ENCODE measurements at places on chromosomes 7 and 10.

GRCh38 chr7:123598657-123599056 lies 3.0 kb upstream of the ASB15 start:
- DNase-seq = no peak

DNA sequence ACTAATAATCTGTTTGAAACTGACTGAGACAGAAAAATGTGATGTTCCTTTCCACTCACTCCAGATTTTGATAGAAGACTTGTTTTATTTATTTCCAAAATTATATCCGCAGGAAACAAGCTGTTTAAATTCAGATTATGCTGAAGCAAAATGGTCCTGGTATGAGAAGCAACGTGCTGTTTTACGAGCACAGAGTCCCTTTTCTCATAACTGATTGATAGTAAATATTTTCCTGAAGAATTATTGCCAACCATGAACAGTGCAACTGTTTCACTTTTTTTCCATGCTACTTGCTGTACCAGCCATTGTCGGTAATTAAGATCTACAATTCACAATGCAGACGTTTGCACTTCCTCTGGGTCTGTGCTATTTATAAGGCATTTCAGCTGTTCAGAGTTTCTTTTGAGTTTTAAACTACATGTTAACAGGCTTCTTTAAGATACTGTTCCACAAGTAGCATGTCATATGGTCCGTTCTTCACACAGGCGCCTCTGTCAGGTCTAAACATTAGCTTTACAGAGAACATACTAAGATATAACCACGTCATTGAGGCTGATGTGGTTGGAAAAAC lies 103.8 kb downstream of the POLL start:
- no peak for DNase-seq

DNA sequence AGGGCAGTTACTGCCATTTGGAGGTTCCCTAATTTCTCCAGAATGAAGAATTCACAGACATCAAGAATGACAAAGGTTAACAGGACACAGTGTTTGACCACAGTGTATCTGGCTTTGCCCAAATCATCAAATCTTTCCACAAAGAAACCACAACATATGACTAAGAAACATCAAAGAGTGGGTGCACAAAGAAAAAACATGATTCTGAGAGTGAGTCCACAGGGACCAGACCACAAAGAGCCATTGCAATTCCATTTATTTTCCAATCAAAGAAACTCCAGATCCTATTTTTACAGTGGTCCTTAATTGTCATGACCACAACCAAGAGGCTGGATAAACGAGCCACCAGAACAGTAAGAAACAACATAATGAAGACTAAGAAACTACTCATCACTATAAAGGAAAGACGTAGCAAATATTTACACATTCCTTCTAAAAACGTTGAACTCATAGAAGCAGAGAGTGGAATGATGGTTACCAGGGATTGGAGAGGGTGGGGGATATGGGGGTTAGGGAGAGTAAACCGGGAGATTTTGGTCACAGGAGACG lies 286.5 kb downstream of the DOCK4 start:
- no peak for DNase-seq

- DNase-seq = no peak
Measured at GRCh38 chr10:30062090-30062489, 2.7 kb upstream of the JCAD start.

DNA sequence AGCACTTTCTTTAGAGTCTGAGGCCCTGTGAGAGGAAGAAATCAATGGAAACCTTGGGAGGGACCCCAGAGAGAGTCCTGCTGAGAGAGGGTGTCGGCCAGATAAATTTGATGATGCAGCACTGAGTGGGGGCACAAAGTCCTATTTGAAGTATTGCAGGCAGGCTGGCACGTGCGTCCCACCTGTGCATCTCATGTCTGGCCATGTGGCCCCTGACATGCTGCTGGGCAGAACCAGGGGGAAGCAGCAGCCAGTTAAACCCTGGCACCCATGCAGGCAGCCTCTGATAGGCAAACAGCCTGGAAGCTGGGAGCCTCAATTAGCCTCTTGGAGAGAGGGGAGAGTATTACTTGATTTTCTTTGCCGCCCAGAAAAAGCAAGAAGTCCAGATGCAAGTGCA lies 180.9 kb downstream of the PLXNA4 start:
- no peak for DNase-seq

DNA sequence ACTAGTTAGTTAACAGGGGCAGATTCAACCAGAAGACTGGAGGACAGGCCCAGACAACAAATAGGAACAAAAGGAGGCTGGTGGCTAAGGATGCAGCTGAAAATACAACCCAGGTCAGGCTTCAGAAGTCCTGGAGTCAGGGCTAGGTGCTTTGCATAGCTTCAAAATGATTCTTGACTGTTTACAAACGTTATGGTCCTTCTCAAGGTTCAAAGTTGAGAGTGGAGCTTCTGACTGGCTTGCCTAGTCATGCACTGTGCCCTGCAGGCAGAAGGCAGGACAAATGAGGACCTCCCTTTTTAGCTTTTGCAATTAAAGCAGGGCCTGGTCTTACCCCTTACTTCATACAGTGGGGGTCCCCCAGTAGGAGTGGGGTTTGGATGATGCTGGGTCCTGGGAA lies 4.4 kb upstream of the CDH23 start:
- no peak for DNase-seq

GRCh38 chr7:140773104-140773503 lies 76.6 kb downstream of the NDUFB2 start:
- no peak for DNase-seq

GRCh38 chr7:90246171-90246570 lies 1.2 kb downstream of the CFAP69 start:
- peak; percentile 35 for DNase-seq

- DNase-seq = no peak
Measured at GRCh38 chr7:28293527-28293835, 112.9 kb upstream of the JAZF1 start.

DNA sequence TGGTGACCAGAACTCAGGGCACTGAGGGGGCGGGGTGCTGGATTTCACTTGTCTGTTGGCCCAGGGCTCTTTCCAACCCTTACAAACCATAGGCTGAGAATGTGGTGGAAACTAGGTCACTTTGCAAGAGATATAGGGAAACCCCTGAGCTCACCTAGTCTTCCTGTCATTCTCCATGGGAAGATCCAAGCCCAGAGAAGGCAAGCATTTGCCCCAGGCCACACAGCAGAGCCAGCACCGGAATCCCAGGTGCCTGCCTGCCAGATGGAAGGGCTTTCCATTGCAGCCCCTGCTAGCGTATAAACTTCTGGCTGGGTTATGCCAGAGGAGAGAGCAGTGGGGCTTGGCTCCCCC lies 427 bp downstream of the PYROXD2 start:
- peak; percentile 24 for DNase-seq

DNA sequence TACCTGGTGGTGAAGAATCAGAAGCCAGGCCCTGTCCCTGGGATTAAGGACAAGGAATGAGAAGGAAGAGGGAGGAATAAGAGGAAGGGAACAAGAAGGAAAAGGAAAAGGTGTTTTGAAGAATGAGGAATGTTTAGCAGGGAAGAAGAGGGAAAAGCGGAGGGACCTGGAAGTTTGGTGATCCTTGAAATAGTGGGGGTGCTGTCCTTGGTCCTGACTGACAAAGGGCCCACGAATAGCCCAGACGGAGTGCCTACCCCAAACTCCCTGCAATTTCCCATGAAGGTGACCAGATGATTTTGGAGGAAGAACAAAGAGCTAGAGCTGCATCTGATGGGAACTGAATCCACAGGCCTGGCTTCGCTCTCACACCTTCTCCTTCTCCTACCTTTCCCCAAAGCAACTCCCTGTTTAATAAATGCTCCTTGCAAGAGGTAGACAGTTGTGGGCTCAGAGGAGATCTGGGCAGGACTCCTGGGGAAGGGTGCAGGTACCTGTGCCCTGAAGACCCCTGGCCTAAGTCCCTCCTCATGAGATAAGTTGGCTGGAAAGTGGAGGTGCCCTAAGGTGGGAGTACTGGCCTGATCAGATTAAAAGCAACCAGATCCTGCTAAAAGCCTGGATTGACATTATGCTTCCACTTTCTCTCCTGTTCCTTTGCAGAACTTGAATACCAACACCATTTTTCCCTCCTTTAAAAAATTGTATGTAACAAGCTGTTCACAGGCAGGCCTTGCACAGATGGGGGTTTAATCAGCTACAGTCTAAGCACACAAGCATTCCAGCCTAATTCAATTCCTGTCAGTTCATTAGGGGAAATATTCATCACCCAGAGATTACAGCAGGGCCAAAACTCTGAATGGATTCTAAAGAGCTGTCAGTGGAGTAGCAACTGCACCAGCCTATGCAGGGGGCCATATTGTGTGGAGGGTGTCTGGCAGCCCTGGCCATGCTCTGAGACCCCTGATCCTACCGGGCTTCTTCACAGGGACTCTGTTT lies 19.4 kb downstream of the KAZALD1 start:
- no peak for DNase-seq

GRCh38 chr10:118042827-118043242 lies 3.9 kb downstream of the RAB11FIP2 start:
- DNase-seq = no peak

DNA sequence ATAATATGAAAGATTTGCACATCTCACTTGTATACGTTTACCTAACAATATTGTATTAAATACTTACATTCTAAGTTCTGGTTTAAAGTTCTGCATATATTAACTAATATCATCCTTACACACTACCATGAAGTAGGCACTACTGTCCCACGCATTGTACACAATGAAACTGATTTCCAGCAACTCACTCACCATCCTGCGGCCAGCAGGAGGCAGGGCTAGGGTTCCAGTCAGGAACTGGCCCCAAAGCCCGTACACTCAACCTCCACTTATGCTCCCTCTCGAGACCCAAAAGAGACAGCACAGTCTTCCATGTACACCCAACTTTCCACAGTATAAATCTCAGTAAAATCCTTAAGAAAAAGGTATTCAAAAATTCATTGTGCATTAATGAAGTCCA lies 41.4 kb downstream of the GRID1 start:
- DNase-seq = no peak

GRCh38 chr10:58813573-58813972 lies 300.9 kb downstream of the BICC1 start:
- DNase-seq = no peak

- DNase-seq = peak; percentile 67
Measured at GRCh38 chr10:8060010-8060703, 5.7 kb downstream of the GATA3 start.

DNA sequence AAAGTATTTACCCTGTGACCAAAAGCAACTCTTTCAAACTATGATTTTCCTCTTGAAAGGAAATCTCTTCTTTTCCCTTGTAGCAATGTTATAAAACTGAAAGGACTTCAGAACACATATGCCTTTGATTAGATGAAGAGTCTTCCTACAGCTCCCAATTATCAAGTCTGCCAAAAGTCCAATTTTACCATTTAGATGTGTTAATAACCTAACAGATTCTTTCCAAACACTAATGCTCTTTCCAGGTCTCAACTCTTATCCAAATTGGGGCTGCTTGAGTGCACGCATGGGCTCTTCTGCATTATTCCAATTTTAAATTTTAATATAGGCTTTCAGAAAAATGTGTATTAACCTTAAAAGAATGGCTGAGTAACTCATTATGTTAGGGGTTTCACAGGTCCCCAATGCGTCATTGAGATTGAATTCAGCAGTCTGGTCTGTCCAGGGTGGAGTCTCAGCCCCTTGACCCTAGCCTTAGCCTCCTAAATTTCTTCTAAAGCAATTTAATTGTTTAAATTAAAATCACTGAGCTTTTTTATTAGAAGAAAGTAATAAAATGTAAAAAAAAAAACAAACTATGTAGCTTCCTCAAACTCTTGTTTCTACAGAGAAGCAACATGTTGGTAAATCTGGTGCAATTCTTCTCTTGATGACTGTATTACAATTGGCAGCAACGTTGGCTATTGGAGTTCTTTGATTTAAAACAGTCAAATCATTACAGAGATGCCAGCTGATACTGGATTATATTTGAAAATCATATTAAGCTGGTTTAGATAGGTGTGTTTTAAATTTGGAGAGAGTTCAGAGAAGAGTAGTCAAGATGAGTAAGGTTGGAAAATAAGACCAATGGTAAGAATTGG lies 170.4 kb downstream of the DKK1 start:
- no peak for DNase-seq

GRCh38 chr7:31761646-31762045 lies 74.6 kb downstream of the PPP1R17 start:
- no peak for DNase-seq

GRCh38 chr7:40733114-40733513 lies 598.3 kb downstream of the SUGCT start:
- no peak for DNase-seq

- DNase-seq = no peak
Measured at GRCh38 chr10:117609095-117609795, 66.7 kb downstream of the EMX2 start.

DNA sequence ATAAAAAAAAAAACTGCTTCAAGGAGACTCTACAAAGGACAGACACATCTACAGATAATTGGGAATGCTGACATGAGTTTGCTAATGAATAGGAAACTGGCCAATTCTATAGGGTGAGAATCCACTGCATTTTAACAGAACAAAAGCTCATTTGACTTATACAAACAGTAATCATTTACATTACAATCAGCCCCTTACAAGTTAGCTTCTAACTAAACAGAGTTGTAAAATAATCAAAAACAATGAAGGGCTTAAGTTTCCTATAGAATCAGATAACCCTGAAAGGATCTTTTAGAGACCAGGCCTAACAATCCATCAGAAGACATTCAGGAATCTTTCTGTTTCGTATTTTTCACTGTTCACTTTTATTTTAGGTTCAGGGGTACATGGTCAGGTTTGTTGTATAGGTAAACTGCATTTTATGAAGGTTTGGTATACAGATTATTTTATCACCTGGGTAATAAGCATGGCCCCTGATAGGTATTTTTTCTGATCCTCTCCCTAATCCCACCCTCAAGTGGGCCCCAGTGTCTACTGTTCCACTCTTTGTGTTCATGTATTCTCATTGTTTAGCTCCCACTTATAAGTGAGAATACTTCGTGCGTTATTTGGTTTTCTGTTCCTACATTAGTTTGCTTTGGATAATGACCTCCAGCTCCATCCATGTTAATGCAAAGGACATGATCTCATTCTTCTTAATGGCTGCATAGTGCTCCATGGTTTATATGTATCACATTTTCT lies 131.3 kb upstream of the NOBOX start:
- no peak for DNase-seq

- peak; percentile 51 for DNase-seq
Measured at GRCh38 chr10:34666008-34666704, 148.9 kb downstream of the PARD3 start.

- DNase-seq = no peak
Measured at GRCh38 chr7:124712017-124712416, 53.6 kb downstream of the GPR37 start.

DNA sequence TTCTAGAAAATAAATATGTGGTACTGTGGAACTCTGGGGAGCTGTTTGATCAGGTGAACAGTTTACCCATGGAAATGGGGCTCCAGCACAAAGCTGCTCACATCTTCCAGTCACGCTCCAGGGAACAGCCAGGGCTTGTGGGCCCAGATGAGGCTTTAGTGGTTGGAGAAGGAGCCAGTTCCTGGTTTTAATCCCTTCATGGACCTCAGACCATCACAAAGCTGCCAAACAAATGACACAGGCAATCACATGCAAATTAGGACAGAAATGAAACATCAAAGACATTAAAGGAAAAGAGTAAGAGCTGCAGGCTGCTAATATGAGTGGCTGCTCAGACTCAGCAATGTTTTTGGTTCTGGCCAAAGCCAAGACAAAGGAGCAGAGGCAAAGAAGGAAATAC lies 2.2 kb upstream of the ATP6V0E2 start:
- DNase-seq = no peak

GRCh38 chr10:52785418-52785817 lies 12.8 kb upstream of the MBL2 start:
- no peak for DNase-seq

- DNase-seq = no peak
Measured at GRCh38 chr10:78985973-78986818, 82.6 kb upstream of the ZMIZ1 start.

GRCh38 chr10:44922796-44923545 lies 11.8 kb downstream of the TMEM72 start:
- no peak for DNase-seq

All from retina (tissue), 1 donor.